Activated CD4-positive, alpha-beta T cell treated with anti-CD3 and anti-CD28 coated beads for 24 hours (primary cell): ENCODE measurements at places on chromosomes 4 and X.

DNA sequence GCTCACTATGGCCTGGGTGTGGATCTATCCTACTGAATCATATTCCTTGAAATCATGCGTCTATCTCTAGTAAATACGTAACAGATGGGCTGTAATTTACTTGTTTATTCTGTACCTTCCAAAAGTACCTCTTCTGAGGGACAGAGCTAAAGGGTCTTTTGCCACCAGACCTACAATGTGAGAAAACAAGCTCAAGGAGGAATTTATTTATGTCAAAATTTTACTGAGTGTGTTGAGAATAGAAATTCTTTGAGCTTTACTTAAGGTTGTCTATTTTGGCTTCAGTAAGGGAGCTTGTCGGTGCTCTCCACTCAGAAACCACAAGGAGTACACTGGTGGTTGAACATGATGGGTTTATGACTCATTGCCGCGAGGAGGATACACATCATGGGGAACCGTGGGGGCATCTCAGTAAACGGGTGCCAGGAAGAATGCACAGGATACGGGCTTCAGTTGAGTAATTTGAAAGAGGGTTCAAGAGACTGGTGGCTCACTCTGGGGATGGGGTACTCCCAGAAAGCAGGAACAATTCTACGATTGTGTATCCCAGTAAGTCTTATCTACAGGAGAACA lies 3.0 kb downstream of the ANK2 start:
- no peak for DNase-seq

DNA sequence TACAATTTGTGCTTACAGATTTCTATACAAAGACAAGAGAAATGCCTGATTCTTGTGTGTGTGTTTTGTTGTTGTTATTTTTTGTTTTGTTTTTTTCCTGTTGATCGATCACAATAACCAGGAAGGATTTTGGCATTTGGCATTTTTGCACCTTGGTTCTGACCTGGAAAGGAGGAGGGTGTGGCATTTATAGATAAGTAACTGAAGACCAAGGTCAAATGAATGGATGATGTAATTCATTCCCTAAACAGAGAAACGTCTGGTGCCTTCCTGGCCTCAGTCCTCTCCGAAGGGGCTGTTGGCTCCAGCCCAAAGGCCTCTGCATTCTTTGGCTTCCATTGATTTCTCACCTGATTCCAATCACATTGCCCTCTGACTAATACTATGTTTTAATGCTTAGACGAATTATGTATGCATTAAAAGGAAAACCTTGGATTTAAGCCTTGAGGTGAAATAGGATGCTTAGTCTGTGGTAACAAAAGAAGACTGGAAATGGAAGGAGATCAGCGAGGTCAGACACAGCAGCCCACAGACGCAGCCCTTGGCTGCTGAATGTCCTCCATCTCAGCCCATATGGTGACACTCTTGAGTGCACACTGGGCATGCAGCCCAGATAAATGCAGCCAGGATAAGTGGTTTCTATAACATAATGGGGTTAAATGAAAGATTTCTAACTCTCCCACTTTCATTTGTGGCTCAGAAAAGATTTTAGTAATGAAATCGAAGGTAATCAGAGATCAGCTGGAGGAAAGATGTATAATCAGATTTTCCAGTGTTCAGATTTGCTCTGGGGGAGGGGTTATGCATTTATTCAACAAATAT lies 60.5 kb upstream of the TRIM2 start:
- no peak for DNase-seq

DNA sequence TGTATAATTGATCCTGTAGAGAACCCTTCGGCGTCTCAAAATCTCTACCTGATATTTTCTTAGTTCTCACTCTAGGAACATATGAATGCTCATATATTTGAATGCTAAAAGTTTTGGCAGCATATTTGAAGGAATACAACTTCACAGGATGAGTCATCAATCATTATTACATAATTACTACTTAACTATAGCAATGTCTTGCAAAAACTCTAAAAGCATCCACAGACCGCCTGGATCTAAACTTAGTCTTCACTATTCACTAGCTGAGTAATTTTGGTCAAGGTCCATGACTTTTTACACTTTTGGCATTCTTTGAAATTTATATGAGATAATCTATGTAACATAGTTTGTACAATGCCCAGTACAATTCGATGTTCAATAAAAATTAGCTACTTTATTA lies 194.7 kb downstream of the DTHD1 start:
- DNase-seq = no peak

DNA sequence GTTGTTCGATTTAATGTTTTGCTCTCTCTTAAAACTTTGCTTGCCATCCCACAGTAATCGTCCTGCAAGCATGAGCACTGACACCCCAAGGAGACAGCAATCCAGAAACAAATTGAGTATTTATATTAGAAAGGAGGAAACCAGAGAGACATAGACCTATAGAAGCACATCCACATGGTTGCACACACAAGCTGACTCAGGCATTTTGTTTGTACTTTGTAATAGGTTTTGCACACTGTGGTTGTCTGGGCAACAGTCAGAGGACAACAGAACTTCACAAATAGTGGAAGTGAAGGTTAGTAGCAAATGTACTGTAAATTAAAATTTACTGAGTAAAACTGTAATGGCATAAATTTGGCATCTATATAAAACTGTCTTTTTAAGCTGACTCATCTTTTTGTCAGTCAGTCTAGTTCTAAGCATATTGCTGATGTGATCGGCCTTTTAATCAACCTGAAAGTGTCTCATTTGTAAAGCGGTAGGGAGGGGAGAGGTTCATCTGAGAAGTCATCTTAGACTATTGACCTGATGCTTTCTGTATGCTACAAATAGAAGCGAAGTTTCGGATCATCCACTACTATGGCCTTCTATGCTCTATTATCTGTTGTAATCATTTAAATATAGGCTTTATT lies 1624.7 kb downstream of the ARAP2 start:
- DNase-seq = no peak

GRCh38 chr4:165606465-165607205 lies 227.8 kb downstream of the CPE start:
- DNase-seq = no peak

- DNase-seq = no peak
Measured at GRCh38 chr4:54332542-54332941, 103.4 kb downstream of the PDGFRA start.

- no peak for DNase-seq
Measured at GRCh38 chr4:41879552-41879951, 55.7 kb upstream of the TMEM33 start.

DNA sequence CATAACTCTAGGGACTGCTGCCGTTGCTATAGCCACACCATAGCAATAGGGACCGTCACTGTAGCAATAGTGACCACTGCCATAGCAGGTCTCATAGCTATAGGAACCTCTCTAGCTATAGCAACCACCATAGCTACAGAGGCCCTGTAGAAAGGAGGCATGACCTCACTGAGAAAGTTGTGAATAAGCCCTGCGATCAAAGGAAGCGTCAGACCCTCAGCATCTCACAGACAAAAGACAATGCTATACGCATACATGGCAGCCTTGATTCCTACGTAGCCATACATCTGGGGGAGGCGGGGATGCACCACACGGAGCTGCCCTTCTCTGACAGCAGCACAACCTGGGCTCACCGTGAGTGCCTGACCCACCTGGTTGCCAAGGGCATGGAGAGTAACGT lies 88.5 kb downstream of the MTMR1 start:
- no peak for DNase-seq

DNA sequence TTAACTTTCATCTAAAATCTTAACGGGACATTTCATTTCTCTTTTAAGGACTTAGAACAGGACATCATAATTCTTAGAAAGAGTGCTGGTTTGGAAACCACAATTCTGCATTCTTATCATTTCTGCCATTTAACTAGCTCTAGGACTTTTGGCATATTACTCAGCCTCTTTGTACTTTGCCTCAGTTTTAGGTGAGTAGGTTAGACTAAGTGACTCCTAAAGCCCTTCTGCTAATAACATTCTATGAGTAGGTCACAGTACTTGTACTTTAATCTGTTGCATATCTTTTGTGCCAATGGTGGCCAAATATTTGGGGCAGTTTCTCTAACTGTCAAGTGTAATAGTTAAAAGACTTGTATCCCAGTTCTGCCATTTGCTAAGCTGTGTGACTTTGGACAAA lies 115.4 kb upstream of the NUDT6 start:
- DNase-seq = no peak
